ENCODE measurements at places on chromosomes 16 and 17.

- DNase-seq, result peak; percentile 39
These were observed 96.9 kb downstream of the RAB11FIP4 start for GRCh38 chr17:31488264-31488981.

DNA sequence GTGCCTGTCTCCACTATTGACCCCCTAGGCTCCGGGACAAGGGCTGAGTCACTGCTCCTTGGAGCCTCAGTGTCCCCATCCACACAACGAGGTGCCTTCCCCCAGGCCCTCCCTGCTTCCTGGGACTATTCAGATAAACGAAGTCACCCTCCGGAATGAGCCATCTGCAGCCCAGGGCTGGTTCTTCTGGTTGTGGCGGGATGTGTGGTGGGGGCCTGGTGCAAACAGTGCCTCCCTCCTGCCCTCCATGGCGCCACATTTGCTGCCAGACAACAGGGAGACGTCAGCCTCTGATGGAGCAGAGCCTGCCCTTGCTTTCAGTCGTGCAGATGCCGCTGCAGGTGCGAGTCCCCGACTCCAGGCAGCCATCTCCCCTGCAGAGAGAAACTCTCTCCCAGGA, 5.1 kb upstream of the KRT16 start:
- DNase-seq, result no peak

GRCh38 chr17:903691-904481, 75.7 kb downstream of the NXN start:
- DNase-seq, result no peak

GRCh38 chr16:71894229-71894920, 956 bp upstream of the IST1 start:
- DNase-seq, result peak; percentile 31

DNA sequence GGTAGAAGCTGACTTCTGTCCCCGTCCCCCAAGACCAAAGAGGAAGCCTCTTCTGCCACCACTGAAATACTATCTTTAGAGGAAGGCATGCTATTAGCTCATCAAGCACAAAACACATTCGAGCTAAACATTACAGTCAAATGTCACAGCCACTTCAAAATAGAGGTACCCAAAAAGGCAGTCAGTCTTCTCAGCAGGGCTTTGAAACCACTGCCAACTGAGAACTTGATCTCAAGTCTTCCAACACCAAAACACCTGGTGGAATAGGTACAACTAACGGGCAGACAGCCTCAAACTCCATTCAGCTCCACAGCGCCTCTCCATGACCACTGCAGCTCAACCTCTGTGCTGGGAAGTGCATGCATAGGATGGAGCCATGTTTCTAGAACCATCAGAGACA, 36.0 kb downstream of the ZFHX3 start:
- no peak for DNase-seq

All from NCI-H1105 treated with DMSO at 0.1 percent for 48 hours (cell line).